ENCODE measurements at places on chromosomes 6 and 20.
A peak's percentile ranks its signal among the peaks of the same experiment; 100 is the strongest.

DNA sequence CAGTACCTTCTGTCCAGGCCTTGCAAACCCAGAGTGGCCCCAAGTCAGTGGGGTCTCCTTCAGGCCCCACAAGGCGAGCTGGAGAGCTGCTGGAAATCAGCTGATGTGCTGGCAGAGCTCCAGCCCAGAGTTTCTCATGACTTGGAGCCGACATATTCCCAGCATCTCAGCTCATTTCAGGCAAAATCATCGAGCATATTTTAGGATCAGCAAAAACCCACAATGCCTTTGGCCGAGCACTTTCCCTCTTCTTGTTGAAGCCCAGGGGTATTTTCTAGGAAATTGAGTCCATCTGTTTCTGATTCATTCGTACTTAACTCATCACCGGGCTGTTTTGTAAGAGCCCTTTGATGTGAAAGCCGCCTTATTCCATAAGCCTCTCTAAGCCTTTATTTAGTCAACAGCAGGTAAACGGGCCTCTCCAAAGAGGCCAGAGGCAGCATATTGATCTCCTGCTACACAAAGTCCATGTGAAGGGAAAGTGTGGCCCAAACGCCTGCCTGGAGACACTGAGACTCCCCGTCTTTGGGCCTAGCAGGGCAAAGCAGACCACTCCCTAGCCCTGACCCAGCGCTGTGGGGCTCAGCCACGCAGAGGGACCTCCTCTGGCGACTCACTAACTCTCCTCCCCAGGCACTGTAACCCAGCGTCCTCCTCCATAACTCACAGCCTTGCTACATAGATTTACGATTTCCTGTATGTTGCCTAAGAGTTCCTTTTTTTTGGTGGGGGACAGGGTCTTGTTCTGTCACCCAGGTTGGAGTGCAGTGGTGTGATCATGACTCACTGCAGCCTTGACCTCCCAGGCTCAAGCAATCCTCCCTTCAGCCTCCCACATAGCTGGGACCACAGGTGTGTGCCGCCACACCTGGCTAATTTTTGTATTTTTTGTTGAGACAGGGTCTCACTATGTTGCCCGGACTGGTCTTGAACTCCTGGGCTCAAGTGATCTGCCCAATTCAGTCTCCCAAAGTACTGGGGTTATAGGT is 12.1 kb upstream of the C20orf203 start:
- DNase-seq: no peak

GRCh38 chr20:62922451-62922921 is 3.8 kb downstream of the DIDO1 start:
- DNase-seq: peak; percentile 36

- DNase-seq: no peak
Observed at GRCh38 chr6:108361312-108361932, 66.6 kb downstream of the AFG1L start.

- DNase-seq: no peak
Observed at GRCh38 chr6:158778005-158778527, 41.1 kb downstream of the EZR start.
